Esophagus squamous epithelium (tissue), 5 donors: ENCODE measurements at places on chromosomes 6 and 20.

DNA sequence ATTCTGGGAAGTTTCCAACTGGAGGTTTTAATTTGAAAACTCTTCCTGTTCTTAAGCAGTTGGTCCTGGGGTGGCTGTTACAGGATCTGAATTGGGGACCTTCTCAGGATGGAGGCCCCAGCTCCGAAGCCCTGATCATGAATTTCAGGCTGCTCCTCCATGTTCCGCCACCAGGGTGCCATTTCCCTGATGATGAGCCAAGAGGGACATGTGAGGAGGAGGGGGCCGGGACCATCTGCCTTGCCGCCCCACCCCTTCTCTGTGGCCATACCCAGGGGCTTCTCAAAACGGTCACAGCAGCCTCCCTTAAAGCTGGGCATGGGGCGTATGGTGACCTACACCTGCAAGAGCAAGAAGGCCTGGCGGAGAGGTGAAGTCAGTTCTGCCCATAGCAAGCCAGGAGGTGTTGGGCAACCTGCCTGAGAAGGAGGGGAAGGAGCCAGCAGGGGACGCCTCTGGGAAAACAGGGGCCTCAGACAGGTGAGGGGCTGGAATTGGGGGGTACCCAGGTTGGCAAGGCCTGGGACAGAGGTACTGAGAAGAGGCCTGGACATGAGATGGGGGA lies 3.6 kb upstream of the BAK1 start:
- no peak for DNase-seq

- DNase-seq = no peak
These were observed 390.1 kb upstream of the CITED2 start for GRCh38 chr6:139764498-139764986.

DNA sequence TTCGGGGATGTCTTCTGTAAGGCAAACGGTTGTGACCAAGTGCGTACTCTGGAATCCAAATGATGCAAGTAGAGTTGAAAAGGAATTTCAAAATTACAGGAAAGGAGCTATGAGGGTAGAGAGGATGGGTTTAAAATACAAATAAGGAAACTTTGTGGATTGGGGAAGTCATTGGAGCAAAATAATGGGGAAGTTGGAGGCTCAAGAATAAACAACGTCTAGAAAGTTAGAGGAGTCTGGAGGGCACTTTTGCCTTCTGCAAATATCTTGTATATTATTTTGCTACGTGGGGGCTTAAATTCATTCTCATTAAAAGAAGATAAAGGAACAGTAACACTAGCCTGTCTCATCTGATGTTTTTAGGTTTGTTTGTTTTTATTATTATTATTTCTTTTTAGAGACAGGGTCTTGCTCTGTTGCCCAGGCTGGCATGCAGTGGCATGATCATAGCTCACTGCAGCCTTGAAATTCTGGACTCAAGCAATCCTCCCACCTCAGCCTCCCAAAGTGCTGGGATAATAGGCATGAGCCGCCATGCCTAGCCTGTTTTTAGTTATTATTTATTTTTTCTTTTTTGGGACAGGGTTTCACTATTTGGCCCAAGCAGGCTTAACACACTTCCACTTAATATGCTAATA lies 55.0 kb upstream of the TNFAIP3 start:
- no peak for DNase-seq

DNA sequence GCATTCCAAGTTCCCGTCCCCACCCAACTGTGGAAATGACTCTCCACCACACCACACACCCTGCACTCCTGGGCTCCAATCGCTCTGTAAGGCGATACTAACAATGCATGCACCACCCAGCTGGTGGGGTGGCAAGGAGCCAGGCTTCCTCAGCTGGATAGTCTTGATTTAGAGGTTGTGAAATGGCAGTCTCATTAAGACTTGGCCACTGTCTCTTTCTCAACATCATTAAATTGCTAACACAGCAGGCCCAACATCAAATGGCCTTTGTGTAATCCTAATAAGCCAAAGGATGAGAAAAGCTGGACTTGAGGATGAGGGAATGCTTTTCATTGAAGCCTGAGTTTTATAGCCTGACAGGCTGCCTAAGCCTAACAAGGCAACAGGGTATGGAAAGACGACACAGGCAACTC lies 223.7 kb downstream of the GMDS start:
- no peak for DNase-seq

- DNase-seq = no peak
These were observed 6.8 kb upstream of the PNISR start for GRCh38 chr6:99431901-99432300.

GRCh38 chr20:64058536-64058935 lies 4.5 kb upstream of the TCEA2 start:
- DNase-seq = no peak

DNA sequence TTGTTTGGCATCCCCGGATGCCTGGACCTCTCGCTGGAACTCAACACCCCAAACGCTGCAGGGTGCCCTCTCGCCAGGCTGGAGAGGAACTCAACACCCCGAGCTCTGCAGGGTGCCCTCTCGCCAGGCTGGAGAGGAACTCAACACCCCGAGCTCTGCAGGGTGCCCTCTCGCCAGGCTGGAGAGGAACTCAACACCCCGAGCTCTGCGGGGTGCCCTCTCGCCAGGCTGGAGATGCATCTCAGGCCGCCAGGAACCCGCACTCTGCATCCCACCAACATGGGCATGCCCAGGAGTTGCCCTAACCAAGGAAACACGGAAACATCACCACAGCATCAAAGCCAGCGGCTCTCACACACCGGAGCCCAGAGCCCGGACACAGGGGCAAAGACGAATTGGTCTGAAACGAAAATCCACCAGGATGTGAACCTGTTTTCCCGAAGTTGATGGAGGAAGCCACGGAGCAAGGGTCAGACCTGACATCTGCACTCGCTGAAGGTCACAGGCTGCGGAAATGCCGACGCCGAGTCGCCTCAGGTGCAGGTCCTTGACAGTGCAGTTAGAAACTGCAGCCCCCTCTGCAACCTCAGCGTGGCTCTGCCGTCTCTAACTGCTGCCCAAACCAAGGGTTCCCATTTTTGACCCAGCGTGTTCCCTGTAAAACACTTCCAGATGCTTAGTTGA lies 37.5 kb downstream of the DLL1 start:
- DNase-seq = no peak

GRCh38 chr6:37289931-37290330 lies 32.0 kb upstream of the TMEM217 start:
- DNase-seq = no peak

- DNase-seq = no peak
These were observed 660 bp upstream of the TFB1M start for GRCh38 chr6:155314773-155315515.

GRCh38 chr20:3464166-3464565 lies 6.7 kb upstream of the ATRN start:
- DNase-seq = no peak

DNA sequence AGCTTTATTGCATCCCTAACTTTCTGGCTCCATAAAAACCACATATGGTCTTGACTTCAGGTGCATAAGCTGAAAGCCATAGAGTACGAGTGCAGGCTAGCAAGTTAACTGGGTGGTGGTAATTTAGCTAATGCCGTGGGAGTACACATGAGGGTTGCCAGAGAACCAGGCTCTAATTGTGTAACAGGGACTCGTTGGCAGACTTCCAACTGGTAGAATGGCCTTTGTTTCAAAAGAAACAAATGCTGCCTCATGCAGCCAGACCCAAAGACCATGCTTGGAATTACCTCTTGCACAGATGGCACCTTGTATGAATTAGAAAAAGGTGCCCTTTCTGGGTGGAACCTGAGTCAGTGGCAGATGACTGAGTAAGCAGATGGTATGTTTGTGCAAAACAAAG lies 73.2 kb downstream of the LY86 start:
- no peak for DNase-seq

- no peak for DNase-seq
These were observed 74.7 kb downstream of the MRPL14 start for GRCh38 chr6:44052419-44053023.

DNA sequence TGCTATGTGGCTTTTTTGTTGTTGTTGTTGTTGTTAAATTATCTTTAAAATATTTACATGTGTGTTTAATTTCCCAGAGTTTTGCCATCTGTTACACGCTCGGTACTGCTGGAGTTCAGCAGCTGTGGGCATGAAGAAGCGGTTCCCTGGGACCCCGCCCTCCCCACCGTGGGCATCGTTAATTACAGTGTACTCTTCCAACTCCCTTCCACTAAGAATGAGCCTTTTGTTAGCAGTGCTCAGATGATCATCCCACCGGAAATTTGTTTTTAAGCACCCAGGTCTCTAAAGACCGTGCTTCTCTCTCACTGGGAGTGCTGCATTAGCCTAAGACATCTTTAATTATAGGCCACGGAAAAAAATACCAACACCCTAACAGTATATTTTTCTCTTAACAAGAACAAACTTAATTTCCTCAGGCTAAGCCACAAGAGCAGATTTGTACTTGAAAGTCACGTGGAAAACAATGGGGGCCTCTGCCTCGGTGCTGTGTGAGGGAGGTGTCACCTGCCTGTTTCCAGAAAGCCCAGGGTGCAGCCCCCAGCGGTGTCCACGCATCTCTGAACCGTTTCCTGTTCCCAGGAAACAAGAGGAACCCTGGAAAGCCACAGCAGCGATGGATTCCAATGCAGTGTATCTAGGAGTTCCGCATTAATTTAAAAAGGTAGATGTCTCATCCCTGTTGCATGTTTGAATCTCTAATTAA lies 113.3 kb upstream of the FRMD1 start:
- no peak for DNase-seq

DNA sequence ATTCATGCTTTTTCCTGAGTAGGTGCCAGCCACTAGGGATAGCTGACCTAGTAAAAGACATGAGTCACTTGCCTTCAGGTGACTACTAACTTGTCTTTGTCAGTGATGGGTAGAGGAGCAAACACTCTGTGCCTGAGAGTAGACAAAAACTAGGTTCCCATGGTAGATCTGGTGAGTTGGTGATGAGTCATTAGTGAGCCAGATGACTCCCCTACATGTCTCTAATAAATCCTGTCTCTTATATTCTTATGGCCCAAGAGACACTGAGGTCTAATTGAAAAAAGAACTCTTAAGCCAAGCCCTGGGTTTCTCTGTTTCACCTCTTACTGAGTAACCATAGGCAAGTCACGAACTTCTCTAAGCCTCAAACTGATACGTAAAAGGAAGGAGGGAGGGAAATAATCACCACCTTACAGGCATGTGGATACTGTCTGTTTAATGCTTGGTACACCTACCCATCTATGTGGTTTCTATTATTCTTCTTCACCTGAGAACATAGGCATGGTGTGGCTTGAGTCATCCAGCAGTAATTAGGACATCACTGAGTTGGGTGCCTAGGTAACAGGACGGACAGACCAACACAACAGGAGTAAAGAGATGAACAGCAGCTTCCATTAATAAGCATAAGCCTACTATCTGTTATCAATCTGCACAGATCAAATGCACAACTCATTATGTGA lies 20.3 kb downstream of the TTPAL start:
- no peak for DNase-seq

- no peak for DNase-seq
These were observed 153.2 kb upstream of the TOP1 start for GRCh38 chr20:40875116-40876085.

DNA sequence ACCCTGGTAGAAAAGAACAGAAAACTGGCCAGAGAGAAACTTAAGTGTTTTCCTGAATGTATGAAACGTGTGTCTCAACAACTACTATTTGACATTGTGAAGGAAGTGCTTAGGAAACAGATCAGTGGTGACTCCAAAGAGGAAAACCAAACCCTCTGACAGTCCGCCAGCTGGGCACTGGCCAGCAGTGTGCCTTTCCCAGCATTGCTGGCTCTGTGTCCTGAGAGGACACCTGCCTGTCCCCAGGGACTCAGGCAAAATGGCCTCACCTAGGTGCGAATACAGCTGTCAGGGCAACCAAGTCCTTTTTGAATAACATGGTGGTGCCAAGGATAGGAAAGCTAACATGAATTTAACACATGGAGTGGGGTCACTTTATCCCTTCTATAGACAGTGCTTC lies 72.5 kb downstream of the NDUFAF5 start:
- no peak for DNase-seq

DNA sequence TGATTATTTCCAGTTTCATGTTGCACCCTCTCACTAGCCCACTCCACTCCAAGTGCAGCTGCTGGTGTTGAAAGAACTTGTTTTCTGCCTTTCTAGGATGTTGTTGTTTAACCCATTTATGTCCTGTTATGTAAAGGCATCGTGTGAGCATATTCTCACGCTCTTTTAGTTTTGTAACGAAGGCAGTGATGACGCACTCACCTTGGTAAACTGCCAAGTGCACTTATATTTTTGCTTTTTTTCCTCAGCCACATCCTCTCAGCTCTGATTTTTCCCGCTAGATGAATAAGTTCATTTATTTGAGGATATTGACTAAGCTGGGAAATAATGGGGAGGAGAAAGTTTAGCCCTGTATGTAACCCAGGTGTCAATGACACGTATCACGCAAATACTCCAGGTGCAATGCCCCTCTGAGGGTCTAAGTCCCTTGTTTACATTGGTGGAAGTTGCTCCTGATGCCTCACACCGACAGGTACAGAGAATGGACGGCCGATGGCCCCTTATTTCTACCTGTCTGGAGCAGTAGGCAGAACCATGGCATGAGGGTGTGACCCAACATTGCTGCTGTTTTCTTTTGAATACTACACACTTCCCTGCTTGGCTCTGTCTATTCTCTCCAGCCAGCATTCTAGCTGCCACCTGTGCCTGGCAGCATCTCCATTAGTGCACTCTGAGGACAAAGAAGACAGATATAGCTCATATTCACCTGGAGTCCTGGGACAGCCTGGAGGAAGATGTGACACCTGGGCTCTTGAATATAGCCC lies 132.7 kb upstream of the SLC24A3 start:
- no peak for DNase-seq

GRCh38 chr6:2639896-2640295 lies 110.8 kb downstream of the MYLK4 start:
- DNase-seq = no peak

- no peak for DNase-seq
These were observed 20.4 kb downstream of the ZC3H12D start for GRCh38 chr6:149464411-149464810.

- no peak for DNase-seq
These were observed 43.0 kb downstream of the MRS2 start for GRCh38 chr6:24445704-24446103.

DNA sequence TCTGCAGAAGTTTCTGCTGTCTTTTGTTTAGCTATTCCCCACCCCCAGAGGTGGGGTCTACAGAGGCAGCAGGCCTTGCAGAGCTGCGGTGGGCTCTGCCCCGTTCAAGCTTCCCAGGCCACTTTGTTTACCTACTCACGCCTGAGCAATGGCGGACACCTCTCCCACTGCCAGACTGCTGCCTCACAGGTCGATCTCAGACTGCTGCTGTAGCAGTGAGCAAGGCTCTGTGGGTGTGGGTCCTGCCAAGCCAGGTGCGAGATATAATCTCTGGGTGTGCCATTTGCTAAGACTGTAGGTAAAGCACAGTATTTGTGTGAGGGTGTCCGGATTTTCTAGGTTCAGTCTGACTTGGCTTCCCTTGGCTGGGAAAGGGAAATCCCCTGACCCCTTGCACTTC lies 23.6 kb upstream of the ZNF337 start:
- DNase-seq = no peak
